Sigmoid colon (tissue), 7 donors: ENCODE measurements at places on chromosomes 7 and 10.
A peak's percentile ranks its signal among the peaks of the same experiment; 100 is the strongest.

- DNase-seq = no peak
- peaks cover 4% of the 10 kb centered on the region for H3K4me1 ChIP-seq
- H3K36me3 ChIP-seq = no peaks in the 10 kb centered on the region
- no peak overlapping the region for H3K27ac ChIP-seq
These were observed 168.3 kb upstream of the RNF32 start for GRCh38 chr7:156472267-156472666.

DNA sequence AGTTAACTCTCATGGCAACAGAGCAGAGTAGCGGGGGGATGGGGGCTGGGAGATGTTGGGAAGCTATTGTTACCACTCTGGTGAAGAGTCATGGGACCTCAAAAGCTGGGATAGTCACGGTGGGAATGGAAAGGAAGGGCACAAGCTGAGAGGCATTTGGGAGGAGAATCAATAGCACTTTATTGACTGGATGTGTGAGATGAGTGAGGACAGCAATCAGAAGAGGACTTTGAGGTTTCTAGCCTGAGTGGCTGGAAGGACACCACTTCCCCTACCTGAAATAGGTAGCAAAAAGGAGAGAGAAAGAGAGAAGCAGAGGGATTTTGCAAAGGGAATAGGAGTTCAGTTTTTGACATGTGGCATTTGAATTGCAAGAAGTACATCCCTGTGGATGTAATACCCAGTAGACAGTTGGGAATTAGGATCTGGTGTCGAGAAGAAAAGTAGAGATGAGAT, 27.2 kb downstream of the SCD start:
- no peaks in the 10 kb centered on the region for H3K36me3 ChIP-seq
- H3K4me1 ChIP-seq = no peaks in the 10 kb centered on the region
- peak overlapping the region; percentile 53 for H3K4me3 ChIP-seq

GRCh38 chr7:28178599-28178998, 2.0 kb downstream of the JAZF1 start:
- peak overlapping the region; percentile 87 for H3K4me3 ChIP-seq
- no peaks in the 10 kb centered on the region for H3K27me3 ChIP-seq
- peaks cover 50% of the 10 kb centered on the region for H3K4me1 ChIP-seq
- no peak for DNase-seq
- H3K36me3 ChIP-seq = no peaks in the 10 kb centered on the region
- H3K27ac ChIP-seq = peak overlapping the region; percentile 87

DNA sequence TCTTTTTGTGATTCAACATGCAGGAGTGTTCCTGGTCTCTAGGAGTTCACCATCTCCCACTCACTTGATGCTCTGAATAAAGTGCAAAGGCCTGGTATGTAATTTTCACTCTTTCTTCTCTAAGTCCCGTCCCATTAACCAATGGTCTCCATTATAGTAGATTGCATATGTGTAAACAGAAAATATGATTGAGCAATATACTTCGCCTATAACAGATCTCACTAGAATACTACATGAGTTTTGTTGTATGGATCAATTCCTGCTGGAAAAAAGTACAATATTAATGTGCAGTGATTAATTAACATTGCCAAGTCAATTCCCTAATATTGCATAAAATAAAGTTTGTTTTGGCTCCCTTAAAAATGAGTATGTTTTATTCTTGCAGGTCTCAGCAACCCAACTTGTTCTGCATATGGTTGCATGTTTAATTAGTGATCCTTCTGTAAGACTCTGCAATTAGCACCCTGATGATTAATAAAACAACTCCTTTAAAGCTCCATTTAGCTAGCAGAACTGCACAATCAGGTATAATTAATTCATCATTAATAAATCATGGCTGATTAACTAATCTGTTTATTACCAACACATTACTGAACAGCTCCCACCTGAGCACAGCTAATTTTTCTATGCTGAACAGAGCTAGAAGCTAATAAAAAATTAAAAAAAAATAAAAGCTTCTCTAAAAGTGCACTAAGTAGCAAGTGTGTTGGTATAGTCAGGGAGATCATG, 37.8 kb upstream of the ATOH7 start:
- H3K4me3 ChIP-seq = no peak overlapping the region
- H3K27me3 ChIP-seq = no peaks in the 10 kb centered on the region
- H3K4me1 ChIP-seq = no peaks in the 10 kb centered on the region
- H3K36me3 ChIP-seq = no peaks in the 10 kb centered on the region
- no peak for DNase-seq

DNA sequence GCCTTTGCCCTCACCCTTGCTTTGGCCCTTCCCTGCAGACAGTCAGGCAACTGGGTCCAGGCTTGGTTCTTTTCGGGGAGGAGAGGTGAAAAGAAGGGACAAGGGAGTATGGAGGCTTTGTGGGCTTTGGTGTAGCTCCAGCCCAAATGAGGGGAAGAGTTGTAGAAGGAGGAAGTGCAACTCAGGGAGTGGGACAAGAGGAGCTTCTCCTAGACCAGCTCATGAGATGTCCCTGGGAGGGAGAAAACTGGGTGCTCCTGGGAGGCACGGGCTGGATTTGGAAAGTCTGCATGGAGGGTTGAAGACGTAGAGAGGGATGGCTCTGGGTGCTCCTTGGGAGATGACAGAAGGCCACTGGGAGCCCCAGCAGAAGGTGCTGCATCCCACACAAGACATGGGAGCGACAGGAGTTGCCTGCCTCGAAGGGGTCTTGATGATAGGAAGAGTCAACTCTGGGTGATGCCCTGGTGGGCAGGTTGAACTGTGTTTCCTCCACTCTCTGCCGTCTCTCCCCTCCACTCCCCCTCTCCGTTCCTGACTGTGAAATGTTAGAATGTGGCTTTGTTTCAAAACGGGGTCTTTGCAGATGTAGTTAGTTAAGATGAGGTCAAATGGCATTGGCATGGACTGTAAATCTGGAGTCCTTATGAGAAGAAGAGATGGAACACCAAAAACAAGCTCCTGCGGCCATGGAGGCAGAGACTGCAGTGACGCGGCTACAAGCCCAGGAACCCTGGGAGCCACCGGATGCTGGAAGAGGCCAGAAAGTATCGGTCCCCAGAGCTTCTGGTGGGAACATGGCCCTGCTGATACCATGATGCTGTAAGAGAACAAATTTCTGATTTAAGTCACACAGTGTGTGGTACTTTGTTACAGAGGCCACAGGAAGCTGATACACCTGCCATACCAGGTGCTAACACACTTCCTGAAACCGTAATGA, 298.5 kb downstream of the GLRX3 start:
- no peak overlapping the region for H3K4me3 ChIP-seq
- H3K27ac ChIP-seq = no peak overlapping the region
- no peaks in the 10 kb centered on the region for H3K4me1 ChIP-seq
- no peak for DNase-seq
- H3K27me3 ChIP-seq = no peaks in the 10 kb centered on the region

GRCh38 chr7:110867771-110868170, 223.2 kb upstream of the LRRN3 start:
- no peaks in the 10 kb centered on the region for H3K27me3 ChIP-seq
- peaks cover 7% of the 10 kb centered on the region for H3K4me1 ChIP-seq
- H3K36me3 ChIP-seq = no peaks in the 10 kb centered on the region
- no peak overlapping the region for H3K4me3 ChIP-seq
- H3K27ac ChIP-seq = no peak overlapping the region
- no peak for DNase-seq

GRCh38 chr7:101614098-101614938, 14.8 kb downstream of the MYL10 start:
- no peaks in the 10 kb centered on the region for H3K4me1 ChIP-seq
- no peaks in the 10 kb centered on the region for H3K36me3 ChIP-seq
- no peak for DNase-seq

- peaks cover 32% of the 10 kb centered on the region for H3K27me3 ChIP-seq
- no peak overlapping the region for H3K27ac ChIP-seq
These were observed 7.3 kb upstream of the ZNF518A start for GRCh38 chr10:96122824-96123223.

DNA sequence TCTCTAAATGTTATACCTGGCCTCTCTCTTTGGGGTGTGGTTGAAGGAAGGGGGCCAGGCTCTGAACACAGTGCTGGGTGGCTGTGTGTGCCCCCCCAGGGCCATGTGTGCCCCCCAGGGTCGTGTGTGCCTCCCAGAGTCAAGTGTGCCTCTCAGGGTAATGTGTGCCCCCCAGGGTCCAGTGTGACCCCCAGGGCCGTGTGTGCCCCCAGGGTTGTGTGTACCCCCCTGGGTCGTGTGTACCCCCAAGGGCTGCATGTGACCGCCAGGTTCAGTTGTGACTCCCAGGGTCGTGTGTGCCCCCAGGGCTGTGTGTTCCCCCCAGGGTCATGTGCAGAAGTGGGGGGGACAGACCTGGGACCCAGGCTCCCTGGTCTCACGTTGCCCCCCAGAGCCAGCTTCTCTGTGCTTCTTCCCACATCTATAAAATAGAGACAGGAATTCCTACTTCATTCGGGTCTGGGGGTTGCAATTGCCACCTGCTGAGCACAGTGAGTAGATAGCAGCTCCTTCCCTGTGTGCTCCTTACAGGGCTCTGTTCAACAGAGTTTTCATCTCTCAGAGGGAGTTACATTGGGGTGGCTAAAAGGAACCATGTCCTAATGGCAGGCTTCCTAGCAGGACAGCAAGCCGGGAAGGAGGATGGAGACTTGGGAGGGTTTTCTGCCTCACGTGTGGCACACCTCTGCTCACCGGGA, 40.7 kb upstream of the AQP1 start:
- peaks cover 22% of the 10 kb centered on the region for H3K4me1 ChIP-seq
- peak overlapping the region; percentile 62 for H3K27ac ChIP-seq
- DNase-seq = no peak
- no peak overlapping the region for H3K4me3 ChIP-seq
- no peaks in the 10 kb centered on the region for H3K27me3 ChIP-seq

GRCh38 chr7:45140827-45141226, 16.8 kb upstream of the RAMP3 start:
- no peaks in the 10 kb centered on the region for H3K36me3 ChIP-seq
- H3K4me3 ChIP-seq = no peak overlapping the region
- H3K27ac ChIP-seq = no peak overlapping the region
- H3K27me3 ChIP-seq = peaks cover 4% of the 10 kb centered on the region
- no peak for DNase-seq
- H3K4me1 ChIP-seq = no peaks in the 10 kb centered on the region

DNA sequence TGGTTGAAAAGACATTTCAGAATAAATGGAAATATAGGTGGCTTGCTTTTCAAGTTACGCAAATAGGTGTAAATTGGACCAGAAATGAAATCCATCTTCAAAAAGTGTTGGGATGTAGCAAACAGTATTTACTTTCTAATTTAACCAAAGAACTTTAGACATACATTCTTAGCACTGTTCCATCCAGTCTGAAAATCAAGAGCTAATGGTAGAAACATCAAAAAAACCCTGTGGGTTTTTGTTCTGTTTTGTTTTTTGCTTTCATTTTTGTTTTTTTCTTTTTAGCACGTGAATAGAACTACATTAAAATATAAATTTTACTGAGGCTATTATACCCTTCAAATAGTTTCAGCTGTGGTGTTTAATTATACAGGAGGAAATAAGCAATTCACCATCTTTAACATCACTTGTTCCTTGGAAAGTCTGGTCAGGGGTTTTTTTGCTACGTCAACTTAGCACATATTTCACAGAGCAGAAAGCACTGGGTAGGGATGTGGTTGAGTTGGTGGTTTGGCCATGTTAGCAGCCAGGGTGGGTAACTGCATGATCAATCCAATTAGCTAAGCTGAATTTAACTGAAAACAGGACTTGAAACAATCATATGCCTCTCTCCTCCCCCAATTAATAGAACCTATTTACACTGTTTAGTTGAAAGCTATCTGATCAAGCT, 275.4 kb upstream of the PFKP start:
- H3K27ac ChIP-seq = no peak overlapping the region
- no peak overlapping the region for H3K4me3 ChIP-seq
- no peaks in the 10 kb centered on the region for H3K27me3 ChIP-seq
- no peaks in the 10 kb centered on the region for H3K36me3 ChIP-seq
- no peak for DNase-seq

DNA sequence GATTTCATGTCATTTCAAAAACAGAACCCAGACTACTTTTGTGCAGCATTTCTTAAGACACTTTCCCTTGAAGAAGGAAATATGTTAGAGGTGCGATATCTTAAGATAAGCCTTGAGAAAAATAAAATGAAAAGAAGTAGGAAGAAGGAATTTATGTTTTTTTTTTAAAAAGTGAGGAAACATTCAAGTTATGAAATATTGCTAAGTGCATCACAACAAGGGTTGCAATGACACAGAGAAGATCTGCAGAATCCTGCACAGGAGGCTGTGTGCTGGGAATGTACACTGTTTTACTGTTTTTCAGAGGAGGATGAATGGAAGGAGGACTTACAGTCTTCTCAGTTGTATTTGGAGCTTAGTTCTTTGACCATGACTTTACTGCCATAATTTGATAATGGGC, 79.8 kb upstream of the NME8 start:
- H3K4me1 ChIP-seq = no peaks in the 10 kb centered on the region
- H3K27me3 ChIP-seq = no peaks in the 10 kb centered on the region
- H3K4me3 ChIP-seq = no peak overlapping the region
- H3K36me3 ChIP-seq = no peaks in the 10 kb centered on the region

DNA sequence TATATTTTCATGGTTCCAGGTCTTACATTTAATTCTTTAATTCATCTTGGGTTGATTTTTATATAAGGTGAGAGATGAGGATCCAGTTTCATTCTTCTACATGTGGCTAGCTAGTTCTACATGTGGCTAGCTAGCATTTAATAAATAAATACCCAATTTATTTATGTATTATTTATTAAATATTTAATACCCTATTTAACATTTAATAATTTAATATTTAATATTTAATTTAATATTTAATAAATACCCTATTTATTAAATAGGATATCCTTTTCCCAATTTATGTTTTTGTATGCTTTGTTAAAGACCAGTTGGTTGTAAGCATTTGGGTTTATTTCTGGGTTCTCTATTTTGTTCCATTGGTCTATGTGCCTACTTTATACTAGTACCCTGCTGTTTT, 111.0 kb upstream of the PCLO start:
- DNase-seq = no peak
- H3K36me3 ChIP-seq = no peaks in the 10 kb centered on the region
- no peak overlapping the region for H3K4me3 ChIP-seq
- no peak overlapping the region for H3K27ac ChIP-seq

GRCh38 chr10:114487815-114488536, 83.7 kb upstream of the AFAP1L2 start:
- H3K4me1 ChIP-seq = no peaks in the 10 kb centered on the region
- H3K4me3 ChIP-seq = no peak overlapping the region
- H3K36me3 ChIP-seq = no peaks in the 10 kb centered on the region
- H3K27me3 ChIP-seq = no peaks in the 10 kb centered on the region
- H3K27ac ChIP-seq = no peak overlapping the region

DNA sequence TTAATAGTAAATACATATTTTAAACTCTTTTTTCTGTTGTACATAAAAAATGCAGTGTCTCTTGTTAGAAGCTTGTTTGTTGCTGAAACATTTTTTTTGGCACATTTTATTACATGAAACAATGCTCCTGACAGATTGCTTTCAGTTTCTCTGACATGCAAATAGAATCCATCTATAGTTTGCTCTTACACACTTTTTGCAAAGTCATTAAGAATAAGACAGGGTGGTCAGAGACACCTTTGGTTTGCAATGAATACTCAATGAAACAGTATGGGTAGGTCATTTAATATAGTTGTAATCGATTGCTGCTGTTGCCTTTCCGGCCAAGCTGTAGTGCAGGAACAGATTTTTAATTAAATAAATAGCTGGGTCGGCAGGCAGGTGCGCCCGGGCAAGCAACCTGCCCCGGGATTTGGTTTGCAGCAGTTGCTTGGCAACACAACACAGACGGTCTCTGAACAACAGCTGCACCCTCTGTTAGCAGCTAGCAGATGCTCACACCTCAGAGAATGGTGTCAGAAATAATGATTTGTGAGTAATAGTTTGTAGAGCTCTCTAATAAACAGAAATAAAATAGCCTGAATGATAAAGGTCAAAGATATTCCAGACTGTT, 115.7 kb upstream of the CACNA2D1 start:
- no peaks in the 10 kb centered on the region for H3K36me3 ChIP-seq
- DNase-seq = no peak
- no peak overlapping the region for H3K27ac ChIP-seq
- no peaks in the 10 kb centered on the region for H3K27me3 ChIP-seq
- H3K4me3 ChIP-seq = no peak overlapping the region
- no peaks in the 10 kb centered on the region for H3K4me1 ChIP-seq
